ENCODE measurements at places on chromosomes 16 and 17.

DNA sequence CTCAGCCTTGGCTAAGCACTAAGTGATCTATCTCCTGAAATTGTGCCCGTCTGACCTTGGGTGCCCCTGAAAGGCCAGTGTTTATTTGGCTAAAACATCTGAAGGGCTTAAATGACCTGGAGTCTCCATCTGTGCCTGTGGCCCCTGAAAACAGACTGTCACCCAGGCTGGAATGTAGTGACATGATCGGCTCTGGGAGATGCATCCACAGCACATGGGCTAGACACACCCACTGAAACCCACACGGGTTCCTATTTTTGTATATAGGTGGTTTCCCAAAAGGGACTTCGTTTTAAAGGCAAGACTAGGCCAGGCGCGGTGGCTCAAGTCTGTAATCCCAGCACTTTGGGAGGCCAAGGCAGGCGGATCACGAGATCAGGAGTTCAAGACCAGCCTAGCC is 13.5 kb downstream of the CEP295NL start:
- no peak for DNase-seq

- DNase-seq: no peak
These were observed 20.8 kb downstream of the FOXF1 start for GRCh38 chr16:86531191-86531545.

GRCh38 chr17:6269478-6269877 is 165.4 kb downstream of the AIPL1 start:
- DNase-seq: no peak

GRCh38 chr17:40707745-40708144 is 4.2 kb upstream of the KRT24 start:
- no peak for DNase-seq

DNA sequence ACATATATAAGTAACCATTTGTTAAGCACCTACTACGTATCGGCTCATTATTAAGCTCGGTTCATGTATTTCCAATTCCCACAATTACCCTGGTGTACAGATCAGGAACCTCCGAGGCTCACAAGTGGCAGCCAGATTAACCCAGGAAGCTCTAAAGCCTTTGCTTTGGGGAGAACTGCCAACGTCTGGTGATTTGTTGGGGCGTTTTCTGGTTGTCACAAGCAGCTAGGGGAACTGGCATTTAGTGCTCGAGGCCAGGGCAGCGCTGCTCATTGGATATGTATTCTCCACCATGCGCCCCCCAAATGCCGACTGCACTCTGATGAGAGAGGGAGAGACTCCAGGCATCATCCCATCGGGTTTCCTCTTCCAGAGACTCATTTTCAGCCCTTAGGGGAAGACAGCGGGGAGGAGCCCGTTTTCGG is 541 bp downstream of the ZNF18 start:
- DNase-seq: no peak

GRCh38 chr17:68871447-68871846 is 83.7 kb downstream of the ABCA8 start:
- DNase-seq: no peak

- DNase-seq: no peak
These were observed 24.1 kb upstream of the MFSD6L start for GRCh38 chr17:8823279-8823678.

DNA sequence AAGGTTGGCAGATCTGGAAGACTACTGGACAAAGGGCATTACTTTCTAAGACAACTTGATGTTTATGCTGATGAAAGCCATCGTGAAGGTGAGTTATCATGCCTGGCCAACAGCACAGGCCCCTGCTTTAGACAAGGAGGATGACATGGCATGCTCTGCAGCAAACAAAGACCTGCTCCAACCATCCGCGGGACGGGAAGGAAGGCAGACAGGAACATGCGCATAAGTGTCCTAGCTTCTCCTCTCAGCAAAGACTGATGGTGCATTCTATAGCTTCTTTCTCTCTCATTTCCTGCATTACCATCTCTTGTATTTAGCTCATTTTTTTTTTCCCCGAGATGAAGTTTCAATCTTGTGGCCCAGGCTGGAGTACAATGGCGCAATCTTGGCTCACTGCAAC is 5.4 kb downstream of the NPLOC4 start:
- DNase-seq: no peak

- DNase-seq: no peak
These were observed 45.9 kb downstream of the CDH13 start for GRCh38 chr16:82672676-82673075.

DNA sequence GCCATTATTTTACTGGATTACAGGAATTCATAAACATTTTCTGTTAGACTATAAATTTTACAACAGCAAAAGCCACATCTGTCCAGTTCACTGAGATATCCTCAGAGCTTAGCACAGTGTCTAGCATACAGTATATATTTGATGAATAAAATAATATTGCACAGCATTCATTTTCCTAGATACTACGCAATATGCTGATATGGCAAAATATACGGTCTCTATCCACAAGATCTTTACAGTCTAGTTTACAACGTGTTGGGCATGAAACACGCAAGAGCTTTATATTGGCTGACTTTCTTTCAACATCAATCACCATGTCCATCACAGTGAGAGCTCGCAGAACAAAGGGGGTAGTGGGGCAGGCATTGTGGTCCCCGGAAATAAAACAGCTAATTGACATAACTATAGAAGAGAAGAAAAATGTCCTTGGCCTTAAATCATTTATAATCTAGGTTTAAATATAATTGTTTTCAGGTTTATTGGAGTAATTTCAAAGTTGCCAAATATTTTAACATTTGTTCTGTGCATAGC is 43.5 kb downstream of the ZNF652 start:
- no peak for DNase-seq

GRCh38 chr17:64002658-64003525 is 4.7 kb downstream of the PRR29 start:
- no peak for DNase-seq

- DNase-seq: no peak
These were observed 949 bp downstream of the UBTF start for GRCh38 chr17:44218344-44219107.

GRCh38 chr17:21089145-21089544 is 37.6 kb upstream of the DHRS7B start:
- no peak for DNase-seq

GRCh38 chr17:39739885-39740356 is 2.2 kb downstream of the GRB7 start:
- no peak for DNase-seq

DNA sequence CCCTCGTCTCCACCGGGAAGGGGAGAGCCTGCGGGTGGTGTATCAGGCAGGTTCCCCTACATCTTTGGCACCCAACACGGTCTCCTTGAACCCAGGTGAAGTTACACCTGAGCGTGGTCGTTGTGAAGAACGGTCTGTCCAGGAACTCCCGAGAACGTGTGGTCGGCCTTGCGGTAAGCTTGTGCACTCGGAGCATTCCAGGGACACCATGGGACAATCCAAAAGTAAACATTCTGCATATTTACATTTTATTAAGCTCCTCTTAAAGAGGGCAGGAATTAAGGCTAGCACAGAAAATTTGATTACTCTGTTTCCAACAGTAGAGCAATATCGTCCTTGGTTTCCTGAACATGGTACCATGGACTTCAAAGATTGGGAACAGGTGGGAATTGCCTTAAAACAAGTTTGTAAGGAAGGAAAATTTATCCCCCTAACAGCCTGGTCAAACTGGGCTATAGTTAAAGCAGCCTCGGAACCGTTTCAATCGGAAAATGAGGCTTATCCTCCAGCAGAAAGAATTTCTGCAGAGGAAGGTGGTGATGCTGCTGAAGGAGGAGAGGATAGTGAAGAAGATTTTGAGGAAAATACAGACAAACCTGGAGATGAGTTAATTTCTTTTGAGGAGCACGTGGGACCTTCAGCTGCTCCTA is 18.2 kb downstream of the ALOX15B start:
- DNase-seq: no peak

GRCh38 chr17:64145375-64145750 is 15.4 kb upstream of the ERN1 start:
- DNase-seq: no peak

GRCh38 chr17:7704601-7705268 is at the start of gene EFNB3:
Gene EFNB3 (plus strand): TSS chr17:7705202. CDS start chr17:7705599, 397 bp downstream.
- DNase-seq: no peak

DNA sequence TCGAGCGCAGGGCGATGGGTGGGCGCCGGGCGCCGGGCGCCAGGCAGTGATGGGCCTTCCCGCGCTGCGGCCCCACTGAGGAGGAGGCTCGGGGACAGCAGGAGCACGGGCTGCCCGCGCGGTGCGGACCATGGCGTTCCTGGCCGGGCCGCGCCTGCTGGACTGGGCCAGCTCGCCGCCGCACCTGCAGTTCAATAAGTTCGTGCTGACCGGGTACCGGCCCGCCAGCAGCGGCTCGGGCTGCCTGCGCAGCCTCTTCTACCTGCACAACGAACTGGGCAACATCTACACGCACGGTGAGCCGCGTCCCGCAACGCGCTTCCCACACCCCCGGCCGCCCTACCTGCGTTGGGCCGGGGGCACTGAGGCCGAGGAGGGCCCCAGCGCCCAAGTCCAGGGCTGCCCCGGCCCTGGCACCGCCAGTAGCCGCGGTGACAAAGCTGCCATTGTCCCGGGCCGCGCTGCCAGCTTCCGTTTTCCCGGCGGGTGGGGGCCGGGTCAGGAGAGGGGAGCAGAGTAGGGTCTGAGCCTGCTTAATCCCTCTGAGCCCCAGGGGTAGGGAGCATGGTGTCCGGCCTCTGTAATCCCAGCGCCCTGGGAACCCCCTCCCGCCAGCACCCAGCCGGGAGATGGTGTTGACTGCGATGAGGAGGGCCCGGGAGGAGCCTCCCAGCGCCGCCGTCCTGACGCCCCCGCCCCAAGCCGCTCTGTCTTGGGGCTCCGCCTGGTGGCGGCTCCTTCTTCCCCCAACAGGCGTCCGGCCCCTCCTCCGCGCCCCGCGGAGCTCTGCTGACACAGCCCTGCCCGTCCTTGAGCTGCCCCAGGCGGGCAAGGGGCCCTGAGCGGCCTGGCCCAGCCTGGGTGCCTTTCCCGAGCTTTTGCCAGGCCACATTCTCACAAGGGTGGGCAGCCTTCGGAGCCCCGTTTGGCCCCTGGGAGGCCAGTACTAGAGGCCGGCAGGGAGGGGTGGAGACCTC is 685 bp downstream of the PAQR4 start:
- DNase-seq: no peak

DNA sequence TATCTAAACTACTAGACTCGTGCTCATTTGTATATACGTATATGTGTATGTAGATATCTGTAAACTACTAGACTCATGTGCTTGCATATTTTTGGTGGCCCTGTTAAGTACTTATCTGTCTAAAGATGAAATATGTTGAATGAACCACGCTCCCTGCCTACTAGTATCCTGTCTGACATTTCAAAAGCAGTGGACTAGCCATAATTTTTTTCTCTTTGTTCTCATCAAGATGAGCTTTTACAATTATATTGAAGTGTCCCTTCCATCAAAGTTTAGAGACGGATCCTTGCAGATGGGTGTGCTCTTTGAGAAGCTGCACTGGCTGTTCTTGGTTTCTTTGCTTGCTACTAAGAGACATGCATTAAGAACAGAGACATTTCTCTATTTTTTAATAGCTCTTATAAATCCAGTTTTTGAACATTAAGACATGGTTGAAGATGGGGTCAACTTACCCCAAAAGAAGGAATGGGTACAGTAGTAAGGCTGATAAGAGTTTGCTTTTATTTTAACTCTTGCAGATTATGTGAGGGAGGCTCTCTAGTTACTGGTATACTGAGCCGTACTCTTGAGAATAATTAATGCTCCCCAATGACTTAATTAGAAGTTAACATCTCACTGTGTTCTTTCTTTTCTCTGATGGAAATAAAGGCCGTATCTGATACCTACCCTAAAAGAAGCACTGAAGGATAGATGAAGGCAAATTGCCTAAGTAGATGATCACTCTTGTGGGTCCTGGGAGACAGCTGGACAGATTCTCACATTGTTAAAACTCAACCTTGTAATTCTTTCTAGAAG is 3.4 kb downstream of the CNTNAP4 start:
- no peak for DNase-seq

- DNase-seq: no peak
These were observed 3.7 kb upstream of the VWA3A start for GRCh38 chr16:22088642-22089041.

DNA sequence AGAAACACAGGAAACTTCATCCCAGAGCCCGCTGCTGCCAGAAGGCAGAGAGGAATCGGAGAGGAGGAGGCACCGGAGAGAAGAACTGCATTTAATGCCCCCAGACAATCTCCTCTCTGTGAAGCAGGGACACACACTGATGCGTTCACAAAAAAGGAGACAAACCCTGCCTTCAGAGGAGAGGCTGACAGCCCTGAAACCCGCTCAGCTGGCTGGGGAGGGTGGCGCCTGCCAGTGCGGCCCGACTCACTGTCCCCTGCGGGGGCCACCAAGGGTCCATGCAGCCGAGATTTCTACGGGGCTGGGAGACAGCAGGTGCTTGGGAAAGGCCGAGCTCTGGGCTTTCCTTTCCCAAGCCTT is 21.9 kb upstream of the CACNG1 start:
- no peak for DNase-seq

- no peak for DNase-seq
These were observed at the start of gene EVI2B for GRCh38 chr17:31313982-31314781. Gene EVI2B (minus strand): TSS chr17:31314054. CDS start chr17:31305609, 8,445 bp downstream.

DNA sequence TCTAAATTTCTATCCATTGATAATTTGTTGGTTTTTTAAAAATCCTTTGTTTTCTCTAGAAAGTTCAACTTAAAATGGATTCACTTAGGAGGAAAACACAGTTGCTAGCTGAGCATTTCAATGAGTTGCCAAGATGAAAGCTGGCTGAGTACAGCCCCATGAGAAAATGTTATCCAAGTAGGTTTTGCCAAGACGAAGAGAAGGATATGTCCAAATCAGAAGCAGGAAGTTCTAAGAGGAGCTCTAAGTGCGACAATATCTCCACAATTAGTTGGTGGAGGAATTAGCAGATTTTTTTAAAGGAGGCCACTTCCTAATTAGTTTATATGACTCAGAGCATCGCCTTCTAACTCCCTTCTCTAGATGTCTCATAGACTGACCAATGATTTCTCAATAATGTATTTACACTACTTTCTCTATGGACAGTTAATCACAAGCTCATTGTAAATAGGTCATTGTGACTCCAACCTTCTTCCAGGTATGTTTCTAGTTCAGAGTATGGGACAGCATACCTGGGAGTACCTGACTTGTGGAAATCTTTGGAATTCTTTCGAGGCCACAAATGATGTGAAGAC is 873.3 kb upstream of the SOX9 start:
- no peak for DNase-seq

GRCh38 chr17:47949946-47950345 is 7.7 kb downstream of the PRR15L start:
- DNase-seq: no peak

- no peak for DNase-seq
These were observed 6.2 kb downstream of the CES5A start for GRCh38 chr16:55868980-55869379.

GRCh38 chr16:56231-56927 is 2.8 kb downstream of the SNRNP25 start:
- no peak for DNase-seq

- no peak for DNase-seq
These were observed 637 bp downstream of the PLCG2 start for GRCh38 chr16:81779536-81780320.

GRCh38 chr17:47840742-47841487 is at the start of gene SCRN2:
Gene SCRN2 (minus strand): TSS chr17:47841273. CDS start chr17:47840843, 430 bp downstream.
- DNase-seq: no peak

DNA sequence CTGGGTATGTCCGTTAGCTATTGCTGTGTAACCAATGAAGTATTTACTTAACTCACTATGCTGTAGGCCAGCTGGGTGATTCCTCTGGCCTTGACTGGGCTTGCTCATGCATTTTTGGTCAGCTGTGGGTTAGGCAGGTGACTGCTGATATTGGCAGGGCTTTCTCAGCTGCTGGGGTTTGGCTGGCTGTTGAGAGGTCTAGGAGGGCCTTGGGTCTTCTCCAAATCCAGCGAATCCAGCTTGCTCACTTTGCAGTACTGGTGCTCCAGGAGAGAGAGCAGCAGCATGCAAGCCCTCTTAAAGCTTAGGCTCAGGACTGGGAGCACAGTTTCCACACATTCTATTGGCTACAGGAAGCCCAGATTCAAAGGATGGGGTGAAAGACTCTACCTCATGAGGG is 270.1 kb downstream of the PHKB start:
- peak; percentile 92 for DNase-seq
